ENCODE measurements at places on chromosomes 7 and 10.

- no peak for DNase-seq
Observed at GRCh38 chr10:71531485-71532446, 135.0 kb downstream of the CDH23 start.

DNA sequence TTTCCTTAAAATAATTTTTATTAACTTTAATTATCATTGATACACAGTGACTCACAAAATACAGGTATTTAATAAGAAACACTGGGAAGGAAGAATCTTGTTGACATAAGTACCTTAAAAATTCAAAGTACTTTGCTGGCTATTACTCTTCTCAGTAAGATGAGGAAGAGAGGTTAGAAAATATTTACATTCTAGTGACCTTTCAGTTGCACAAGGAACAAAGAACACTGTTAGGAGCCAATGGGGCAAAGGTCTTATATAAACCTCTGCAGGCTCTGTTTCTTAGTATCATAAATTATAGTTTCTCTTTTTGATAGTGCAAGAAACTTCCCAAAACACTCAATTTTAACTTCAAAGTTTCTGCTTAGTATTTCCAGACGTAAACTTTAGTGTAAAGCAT is 4.8 kb upstream of the TAX1BP1 start:
- no peak for DNase-seq

- DNase-seq = no peak
Observed at GRCh38 chr7:84924353-84924752, 262.5 kb downstream of the SEMA3D start.

DNA sequence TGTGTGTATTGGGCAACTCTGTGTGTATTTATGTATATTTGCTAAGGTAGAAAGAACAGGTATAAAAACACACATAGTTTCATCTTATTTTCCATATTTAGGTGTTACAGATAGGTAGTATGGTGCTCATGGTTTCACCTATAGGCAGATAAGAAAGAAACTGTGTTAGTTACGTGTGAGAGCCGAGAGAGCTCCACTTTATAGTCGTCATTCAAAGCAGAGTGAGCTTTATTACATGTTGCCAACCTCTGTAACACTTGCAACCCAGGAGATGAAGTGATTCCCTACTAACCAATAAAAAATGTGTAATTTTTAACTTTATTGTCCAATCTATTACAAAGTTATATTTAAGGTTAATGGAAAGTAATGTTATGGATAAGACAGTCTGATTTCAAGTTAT is 121.3 kb downstream of the AGMO start:
- no peak for DNase-seq

DNA sequence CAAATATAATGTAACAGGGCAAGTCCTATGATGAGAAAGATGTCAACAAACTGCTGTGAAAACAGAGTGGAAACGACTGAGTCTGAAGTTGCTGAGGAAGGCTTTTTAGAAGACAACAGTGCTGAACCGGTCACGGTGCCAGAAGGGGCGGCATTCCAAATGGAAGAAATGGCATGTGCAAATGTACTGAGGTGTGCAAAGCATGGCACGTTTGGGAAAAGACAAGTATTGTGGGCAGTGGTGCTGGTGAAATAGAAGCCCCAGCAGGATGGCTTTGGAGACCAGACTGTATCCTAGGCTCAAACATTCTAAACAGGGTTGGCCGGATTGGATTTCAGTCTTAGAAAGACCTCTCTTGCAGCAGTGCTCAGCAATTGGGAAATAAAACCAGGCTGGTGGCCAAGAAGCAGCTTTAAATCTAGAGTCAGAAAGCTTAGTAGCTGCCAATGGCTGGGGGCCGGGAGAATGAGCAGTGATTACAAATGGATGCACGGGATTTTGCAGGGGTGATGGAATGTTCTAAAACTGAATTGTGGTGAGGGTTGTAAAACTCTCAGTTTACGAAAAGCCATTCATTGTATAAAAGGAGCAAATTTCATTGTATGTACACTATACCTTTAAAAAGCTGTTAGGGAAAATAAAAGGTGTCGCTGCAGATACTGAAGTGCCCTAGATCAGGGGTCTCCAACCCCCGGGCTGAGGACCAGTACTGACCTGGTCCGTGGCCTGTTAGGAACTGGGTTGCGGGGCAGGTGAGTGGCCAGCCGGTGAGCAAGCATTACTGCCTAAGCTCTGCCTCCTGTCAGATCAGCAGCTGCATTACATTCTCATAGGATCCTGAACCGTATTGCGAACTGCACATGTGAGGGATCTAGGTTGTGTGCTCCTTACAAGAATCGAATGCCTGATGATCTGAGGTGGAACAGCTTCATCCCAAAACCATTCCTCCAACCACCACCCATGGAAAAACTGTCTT is 141.6 kb downstream of the HIBADH start:
- no peak for DNase-seq

DNA sequence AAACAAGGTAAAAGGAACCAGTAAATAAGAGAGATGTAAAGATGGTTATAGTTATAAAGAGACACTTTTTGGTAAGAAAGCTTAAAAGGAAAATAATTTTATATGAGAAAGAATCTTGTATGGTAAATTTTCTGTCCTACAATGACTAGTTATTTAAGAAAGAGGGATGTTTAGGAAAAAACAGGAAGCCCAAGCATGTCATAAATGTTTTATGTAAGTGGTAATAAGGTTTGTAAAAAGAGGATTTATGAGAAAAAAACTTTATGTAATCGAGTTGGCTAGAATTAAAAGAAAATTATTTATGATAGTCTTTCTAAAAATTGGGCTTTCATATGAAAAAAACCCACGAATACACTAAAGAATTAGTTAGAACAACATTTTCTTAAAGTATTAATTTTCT is 34.2 kb upstream of the CREB3L2 start:
- DNase-seq = no peak

DNA sequence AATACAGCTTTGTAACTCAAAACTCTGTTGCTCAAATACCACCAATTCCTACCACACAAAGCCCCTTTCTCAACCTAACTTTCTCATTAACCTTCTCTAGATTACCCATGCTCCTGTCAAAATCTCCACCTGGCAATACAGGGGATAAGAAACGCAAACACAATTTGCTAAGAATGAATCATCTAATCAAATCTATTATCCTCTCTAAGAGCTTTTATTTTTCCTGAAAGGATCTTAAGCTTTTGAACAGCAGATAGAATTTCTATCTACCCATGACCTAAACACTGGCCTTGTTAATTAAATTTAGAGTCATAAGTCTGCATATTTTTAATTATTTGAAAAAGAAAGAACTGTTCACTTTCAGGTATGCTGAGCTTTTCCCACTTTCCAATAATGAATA is 98.3 kb downstream of the HBP1 start:
- DNase-seq = no peak

Measured in amniotic stem cell (primary cell).